ENCODE measurements at places on chromosomes 11 and 22. TPM values are rescaled to one million over a fixed set of nuclear protein-coding genes. Genes with fewer than 3 reads are reported as not detected.
A peak's percentile ranks its signal among the peaks of the same experiment; 100 is the strongest.

DNA sequence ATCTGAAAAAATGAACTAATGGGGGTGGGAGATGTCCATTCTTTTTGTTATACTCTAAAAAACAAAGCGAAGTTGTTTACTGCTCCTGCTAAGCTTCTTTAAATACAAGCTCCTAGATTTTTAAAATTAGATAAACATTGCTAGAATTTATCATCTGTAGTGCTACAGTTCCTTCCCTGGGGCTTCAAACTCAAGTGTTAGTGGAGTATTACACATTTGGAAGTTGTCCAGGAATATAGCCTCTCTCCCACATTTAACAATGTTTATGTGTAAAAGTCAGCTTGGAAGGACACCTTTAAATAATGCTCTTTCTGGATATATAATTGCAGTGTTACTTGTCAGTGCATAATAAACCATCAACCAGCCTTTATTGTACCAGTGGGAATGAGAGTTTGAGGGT lies 155.5 kb downstream of the SPON1 start:
- no peak for DNase-seq

GRCh38 chr11:102592634-102593581 lies 32.2 kb downstream of the MMP20 start:
- DNase-seq = peak; percentile 65

GRCh38 chr11:30317030-30317429 lies 5.9 kb upstream of the ARL14EP start:
- DNase-seq = no peak

- DNase-seq = no peak
These were observed 41.8 kb upstream of the SORL1-AS1 start for GRCh38 chr11:121494355-121495099.

- DNase-seq = no peak
These were observed 581 bp upstream of the FBXO3 start for GRCh38 chr11:33774736-33775466.

DNA sequence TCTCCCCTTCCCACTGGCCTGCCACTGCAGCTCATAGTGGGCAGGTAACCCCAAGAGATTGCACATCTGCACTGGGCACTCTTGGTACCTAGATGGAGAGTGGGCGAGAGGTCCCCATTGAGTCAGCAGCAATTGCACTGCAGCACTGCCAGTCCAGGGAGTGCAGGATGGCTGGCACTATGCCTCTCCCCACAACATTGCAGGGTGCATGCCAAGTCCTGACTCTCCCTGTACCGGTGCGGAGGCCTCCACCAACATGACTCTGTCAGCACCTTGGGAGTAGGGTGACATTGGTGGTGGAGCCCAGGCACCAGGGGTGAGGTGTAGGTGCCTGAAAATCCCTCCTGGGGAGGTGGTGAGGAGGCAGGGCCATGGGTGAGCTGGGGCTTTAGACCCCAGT lies 82.2 kb downstream of the TRAF6 start:
- DNase-seq = no peak

- peak; percentile 76 for DNase-seq
These were observed 3.3 kb downstream of the TKFC start for GRCh38 chr11:61336171-61336935.

Gene BAIAP2L2
- polyA plus RNA-seq = 7.5 TPM

Data from HepG2 (cell line).